Hematopoietic multipotent progenitor cell treated with erythropoietin and hydrocortisone succinate and interleukin-3 and kit ligand, for 4 days (in vitro differentiated cells): ENCODE measurements at places on chromosomes 2 and 18.

- DNase-seq, result no peak
Observed at GRCh38 chr2:120283649-120284048, 31.0 kb downstream of the RALB start.

DNA sequence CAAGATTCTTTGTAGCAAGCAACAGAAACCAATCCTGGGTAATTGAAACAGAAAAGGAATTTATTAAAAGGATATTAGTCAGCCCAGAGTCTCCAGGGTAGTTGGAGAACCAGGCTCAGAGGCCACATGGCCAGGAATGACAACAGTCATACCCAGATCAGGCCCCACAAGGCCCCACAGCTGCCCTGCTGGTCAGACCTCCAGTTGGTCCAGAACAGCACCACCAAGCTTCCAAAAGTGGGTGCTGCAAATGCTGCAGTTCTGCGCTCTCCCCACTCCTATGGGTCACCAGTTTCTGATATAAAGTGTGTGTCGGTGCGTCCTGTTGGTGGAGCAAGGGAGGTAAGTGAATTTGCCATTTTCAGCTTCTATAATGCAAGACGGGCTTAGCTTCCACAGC is 29.9 kb downstream of the KLHL29 start:
- peak; percentile 13 for DNase-seq

DNA sequence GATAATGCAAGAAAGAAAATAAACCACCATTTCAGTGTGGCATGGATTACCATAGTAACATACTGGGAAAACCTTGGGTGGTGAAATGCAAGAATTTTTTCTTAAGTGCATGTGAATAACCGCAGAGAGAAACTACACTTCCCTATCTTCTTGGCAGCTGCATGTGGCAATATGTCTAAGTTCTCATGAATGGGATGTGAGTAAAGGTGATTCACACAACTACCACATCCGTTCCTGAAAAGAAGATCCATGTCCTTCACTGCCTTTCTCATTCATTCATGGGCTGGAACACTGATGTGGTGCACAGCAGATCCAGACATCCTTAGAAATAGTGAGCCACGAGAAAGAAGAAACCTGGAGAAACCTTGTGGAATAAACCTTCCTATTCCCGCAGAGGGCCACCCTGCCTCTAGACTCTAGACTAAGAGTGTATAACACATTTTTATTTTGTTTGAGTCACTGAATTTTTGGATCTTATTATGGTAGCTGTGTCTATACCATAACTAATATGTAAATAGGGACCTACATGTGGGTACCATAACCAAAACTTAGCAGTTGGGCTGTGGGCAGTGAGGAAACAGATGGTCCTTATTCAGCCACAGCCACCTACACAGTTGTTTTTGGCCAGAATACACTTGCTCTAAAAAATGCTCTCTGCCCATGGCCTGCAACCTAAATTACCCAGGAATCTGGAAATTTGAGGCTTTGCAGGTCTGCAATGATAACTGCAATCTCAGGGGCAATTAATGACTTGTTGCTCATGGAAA is 573.3 kb downstream of the LRP1B start:
- peak; percentile 71 for DNase-seq

DNA sequence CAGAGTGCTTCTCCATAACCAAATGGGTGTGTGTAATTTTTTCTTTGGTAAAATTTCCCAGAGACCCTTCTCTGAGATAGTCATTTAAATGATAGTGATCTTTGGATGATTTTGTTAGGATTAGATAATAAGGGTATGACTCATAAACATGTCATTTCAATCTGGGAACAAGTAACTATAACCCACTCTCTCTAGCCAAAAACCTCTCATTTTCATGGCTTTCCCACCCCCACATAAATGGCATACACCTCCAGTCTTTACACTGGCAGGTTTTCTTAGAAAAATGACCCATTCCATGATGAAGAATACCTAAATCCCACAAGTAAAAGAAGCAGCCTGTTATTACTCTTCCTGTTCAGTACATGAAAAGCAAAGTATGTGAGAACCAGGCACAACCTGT is 572.0 kb upstream of the ZEB2 start:
- DNase-seq, result no peak

GRCh38 chr2:150171065-150171548 is 316.4 kb downstream of the RND3 start:
- DNase-seq, result no peak

DNA sequence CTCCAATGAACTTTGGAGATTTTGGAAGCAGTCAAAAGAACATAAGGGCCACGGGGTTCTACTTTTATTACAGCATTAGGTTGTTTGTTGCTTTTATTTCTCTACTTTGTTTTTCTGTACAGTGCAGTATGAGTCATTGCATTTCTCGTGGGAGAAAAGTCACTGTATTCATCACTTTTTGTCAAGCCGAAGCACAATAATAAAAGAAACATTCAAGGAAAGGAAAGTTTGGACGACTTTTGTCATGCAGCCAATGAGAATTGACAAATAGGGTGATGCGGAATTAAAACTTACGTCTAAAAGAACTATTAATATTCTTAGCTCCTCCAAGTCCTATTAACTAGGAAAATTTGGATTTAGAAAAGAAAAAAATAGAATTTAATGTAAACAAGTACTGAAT is 209.9 kb downstream of the TMEM182 start:
- DNase-seq, result no peak
